ENCODE measurements at places on chromosomes 2 and 18.

- no peak for DNase-seq
Observed at GRCh38 chr2:168552450-168552856, 96.4 kb downstream of the CERS6 start.

DNA sequence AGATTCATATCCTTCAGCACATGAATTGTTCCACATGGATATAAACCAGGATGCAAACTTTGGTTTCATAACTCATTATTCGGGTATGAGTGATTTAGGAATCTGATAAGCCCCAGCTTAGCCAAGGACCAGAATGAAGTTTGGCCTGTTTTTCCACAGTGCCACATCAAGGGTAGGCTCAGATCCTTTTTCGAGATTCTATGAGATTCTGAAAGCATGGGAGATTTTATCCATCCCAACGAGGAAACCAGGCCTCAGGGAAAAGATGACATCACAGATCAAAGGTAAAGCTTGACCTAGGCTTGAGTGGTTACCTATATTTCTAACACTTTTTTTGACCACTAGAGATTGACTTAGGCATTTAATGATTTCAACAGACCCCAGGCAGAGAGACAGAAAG lies 590.8 kb upstream of the PKDCC start:
- no peak for DNase-seq

DNA sequence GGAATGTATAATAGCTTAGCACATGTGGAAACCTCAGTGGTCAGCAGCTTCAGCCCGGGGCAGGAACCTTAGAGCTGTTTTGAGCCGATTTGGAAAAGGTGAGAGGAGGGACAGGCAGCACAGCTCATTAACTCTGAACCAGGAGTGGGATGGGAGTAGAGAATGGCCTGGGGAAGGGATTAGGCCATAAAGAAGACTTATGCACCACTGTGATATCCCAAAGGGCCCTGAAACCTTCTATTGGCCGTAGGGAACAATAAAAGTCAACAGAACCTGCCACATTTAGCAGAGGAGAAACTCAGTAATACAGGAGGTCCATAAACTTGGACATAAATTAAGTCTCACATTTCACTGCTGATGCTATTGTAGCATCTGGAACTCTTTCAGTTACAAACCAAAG lies 124.2 kb upstream of the REV1 start:
- DNase-seq: no peak

DNA sequence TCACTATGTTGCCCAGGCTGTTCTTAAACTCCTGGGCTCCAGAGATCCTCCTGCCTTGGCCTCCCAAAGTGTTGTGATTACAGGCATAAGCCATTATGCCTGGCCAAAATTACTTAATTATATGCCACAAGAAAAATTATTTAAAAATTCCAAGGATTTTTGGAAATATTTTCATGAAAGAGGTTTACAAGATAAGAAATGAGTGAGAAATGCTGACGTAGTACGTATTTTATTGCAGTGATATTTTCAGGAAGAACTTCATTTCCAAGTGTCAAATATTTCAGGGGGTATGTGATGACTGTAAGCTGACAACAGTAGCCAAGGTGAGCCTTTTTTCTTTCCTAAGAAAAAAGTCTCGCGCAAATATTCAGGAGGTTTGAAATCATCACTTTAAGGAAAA lies 20.8 kb downstream of the NIF3L1 start:
- no peak for DNase-seq

DNA sequence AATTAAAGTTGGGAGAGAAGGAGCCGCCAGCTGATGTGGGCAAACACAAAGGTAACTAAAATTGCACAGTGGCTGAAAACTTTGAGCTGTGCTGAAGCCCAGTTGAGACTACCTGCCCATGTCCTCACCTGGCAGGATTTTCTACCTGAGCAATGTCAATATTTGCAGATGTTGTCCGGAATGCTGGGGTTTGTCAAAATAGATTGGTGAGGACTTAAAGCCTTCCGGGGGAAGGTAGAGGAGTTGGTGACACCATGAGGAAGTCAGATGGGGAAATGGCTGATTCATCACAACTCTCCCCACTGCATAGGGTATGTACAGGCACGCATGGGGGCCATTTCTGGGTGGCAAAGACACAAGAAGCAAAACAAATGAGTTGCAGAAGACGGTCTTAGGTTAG lies 114.9 kb downstream of the ALK start:
- no peak for DNase-seq

- DNase-seq: no peak
Observed at GRCh38 chr2:213787869-213788268, 503.6 kb downstream of the SPAG16 start.

GRCh38 chr2:59322870-59323269 lies 1081.7 kb upstream of the FANCL start:
- DNase-seq: no peak

DNA sequence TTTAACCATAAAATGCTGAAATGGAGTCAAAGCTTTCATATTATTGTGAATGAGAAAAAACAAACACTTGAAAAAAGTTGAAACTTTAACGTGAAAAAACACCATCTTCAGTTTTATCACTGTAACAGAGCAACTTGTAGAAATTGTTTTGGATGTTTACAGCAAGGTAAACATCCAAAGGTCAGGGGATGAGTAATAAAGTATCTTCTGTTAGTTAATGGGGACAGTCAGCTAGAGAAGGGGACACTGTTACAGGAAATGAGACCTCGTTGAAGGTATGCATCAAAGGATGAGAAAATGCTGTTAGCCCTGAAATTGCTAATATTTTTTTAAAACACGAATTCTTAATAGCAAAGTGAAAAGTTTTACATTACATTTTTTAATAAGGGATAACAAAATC lies 2.9 kb downstream of the RHBDD1 start:
- no peak for DNase-seq

DNA sequence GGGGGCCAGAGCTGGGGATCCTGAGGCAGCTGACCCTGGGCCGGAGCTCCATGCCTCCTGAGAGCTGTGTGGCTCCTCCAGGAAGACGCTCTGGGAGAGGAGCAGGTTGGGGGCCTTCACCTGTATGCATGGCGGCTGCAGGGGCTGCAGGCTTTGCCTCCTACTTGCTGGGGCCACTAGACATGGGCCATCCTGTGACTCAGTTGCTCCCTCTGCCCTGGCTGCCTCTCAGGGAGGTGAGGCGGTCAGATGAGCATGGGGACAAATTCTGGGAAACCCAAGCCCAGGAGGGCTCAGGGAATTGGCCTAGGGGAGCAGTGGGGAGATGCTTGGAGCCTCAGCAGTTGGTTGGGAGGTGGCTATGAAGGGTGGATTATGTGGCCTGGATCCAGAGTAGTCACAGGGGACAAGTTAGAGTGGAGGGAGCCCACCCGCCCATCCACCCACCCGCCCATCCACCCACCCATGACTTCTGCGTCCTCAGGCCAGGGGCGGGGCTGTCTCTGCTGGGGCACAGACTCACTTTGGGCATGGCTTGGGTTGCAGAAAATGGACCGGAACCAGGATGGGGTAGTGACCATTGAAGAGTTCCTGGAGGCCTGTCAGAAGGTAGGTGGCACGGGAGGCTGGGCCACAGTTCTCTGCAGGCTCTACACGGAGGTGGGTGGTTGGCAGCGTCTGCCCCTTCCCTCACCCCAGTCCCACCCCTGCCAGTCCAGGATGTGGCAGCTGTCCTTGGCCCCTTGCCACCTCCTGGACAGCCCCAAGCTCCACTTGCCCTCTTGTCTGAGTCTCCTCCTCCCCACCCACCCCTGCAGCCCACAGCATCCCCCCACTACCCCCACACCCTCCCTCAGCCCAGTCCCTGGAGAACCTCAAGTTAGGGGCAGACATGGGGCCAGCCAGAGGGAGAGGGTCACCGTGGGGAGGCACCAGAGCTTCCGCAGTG lies 19.5 kb upstream of the FAHD2A start:
- no peak for DNase-seq

GRCh38 chr2:233380995-233381637 lies 26.8 kb downstream of the DGKD start:
- no peak for DNase-seq

- DNase-seq: no peak
Observed at GRCh38 chr2:28687171-28687570, 64.5 kb upstream of the PPP1CB start.

DNA sequence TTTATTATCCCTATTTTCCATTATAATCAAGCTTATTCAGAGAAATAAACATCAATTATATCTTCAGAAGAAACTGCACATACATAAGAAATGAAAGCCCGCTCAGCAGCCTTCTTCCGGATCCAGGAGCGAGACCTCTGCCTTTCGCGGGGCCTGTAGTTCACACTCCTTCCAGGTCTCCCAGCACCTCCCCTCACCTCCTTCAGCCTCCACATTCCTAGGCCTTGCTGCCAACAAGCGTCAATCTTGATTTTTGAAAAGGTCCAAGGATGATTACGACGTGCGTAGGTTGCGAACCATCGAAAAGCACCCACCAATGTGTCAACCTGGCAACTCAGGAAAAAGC lies 355 bp upstream of the KIDINS220 start:
- no peak for DNase-seq

GRCh38 chr2:236545814-236546480 lies 23.7 kb upstream of the ACKR3 start:
- DNase-seq: no peak
